ENCODE measurements at places on chromosomes 11 and 22. TPM values are rescaled to one million over a fixed set of nuclear protein-coding genes. Genes with fewer than 3 reads are reported as not detected.

The CRYBB2 gene
- not detected for total RNA-seq

DNA sequence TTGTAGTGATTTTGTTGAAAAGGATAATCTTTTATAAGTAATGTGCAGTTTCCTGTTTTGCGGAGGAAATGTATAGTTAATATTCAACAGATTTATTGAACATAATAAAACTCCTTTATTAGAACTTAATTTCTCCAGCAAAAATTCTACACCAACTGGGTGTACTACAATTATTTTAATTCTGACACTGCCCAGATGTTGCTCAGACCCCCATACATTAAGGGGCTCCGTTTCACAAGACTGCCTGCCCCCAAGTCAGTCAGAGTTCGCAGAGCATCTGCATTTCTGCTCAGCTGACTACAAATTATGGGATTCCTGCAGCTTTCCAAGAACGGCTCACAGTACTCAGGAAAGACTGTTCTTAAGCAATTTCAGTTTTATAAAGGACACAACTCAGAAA is 6.2 kb downstream of the CEP57 start:
- H3K4me3 ChIP-seq, result no peak overlapping the region
- no peaks in the 10 kb centered on the region for H3K27me3 ChIP-seq
- DNase-seq, result no peak
- H3K27ac ChIP-seq, result no peak overlapping the region

- H3K4me3 ChIP-seq, result peak within 1 kb of the TSS; percentile 52
- H3K27ac ChIP-seq, result no peak within 1 kb of the TSS
- no peaks in the 10 kb centered on the region for H3K36me3 ChIP-seq
- H3K27me3 ChIP-seq, result peaks cover 46% of the 10 kb centered on the region
- peaks cover 5% of the 10 kb centered on the region for H3K4me1 ChIP-seq
Observed at GRCh38 chr22:35540595-35541253, at the start of gene RASD2. RASD2 (plus strand) TSS chr22:35540831; CDS start chr22:35546810, 5,979 bp downstream.

The MIOX gene
- total RNA-seq, result 0.60 TPM

DNA sequence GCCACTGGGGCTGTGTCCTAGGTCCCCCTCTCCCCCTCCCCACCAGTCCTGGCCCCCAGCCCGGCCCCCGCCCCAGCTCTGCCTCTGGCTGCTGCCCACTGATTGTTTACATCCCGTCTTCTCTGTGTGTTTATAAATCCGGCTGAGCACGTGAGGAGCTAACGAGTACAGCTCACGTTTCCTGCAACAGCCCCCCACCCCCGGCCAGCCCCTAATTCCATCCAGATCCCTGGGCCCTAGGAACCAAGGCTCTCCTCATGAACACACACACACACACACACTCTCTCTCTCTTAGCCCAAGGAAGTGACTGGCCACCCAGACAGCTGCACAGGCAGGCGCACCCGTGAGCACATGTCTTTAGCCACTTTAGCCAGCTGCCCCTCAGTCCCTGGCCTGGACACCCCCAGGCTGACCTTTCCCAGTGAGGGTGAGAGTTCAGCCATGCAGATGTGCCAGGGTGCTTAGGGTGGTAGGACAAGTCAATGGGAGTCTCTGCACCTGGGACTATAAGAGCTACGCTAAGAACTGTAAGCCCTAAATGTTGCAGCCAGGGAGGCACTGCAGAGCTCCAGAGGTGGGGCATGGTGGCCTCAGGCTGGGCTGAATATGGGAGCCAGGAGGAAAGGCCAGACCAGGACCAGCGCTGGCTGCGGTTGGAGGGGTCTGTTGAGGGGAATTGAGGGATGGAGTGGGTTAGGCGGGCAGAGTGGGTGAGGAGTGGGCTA is 2.9 kb downstream of the CLCF1 start:
- H3K4me1 ChIP-seq, result peaks cover 52% of the 10 kb centered on the region
- H3K36me3 ChIP-seq, result no peaks in the 10 kb centered on the region
- peaks cover 66% of the 10 kb centered on the region for H3K27me3 ChIP-seq
- no peak overlapping the region for H3K27ac ChIP-seq
- no peak for DNase-seq
- H3K4me3 ChIP-seq, result no peak overlapping the region

The BET1L gene
- 39.3 TPM for total RNA-seq

DNA sequence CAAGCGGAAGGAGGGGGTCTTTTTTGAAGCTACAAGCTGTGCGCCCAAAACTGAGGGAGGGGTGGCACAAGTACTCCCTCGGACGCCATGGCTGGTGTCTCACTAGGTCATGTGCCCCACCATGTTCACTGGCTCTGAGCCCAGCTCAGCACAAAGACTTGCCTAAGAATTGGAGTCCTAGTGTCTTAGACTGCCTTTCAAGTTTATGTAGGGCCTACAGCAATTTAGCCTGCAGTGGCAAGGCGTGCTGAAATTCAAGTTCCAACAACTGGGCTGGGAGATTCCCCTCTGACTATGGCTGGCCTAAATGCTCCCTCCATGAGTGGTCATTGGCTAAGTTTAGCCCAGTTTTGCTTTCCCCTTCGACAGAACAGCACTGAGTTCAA is 27.3 kb downstream of the FCHSD2 start:
- peaks cover 42% of the 10 kb centered on the region for H3K36me3 ChIP-seq
- H3K27ac ChIP-seq, result no peak overlapping the region
- no peaks in the 10 kb centered on the region for H3K27me3 ChIP-seq
- no peak overlapping the region for H3K4me3 ChIP-seq
- DNase-seq, result no peak
- no peaks in the 10 kb centered on the region for H3K4me1 ChIP-seq

DNA sequence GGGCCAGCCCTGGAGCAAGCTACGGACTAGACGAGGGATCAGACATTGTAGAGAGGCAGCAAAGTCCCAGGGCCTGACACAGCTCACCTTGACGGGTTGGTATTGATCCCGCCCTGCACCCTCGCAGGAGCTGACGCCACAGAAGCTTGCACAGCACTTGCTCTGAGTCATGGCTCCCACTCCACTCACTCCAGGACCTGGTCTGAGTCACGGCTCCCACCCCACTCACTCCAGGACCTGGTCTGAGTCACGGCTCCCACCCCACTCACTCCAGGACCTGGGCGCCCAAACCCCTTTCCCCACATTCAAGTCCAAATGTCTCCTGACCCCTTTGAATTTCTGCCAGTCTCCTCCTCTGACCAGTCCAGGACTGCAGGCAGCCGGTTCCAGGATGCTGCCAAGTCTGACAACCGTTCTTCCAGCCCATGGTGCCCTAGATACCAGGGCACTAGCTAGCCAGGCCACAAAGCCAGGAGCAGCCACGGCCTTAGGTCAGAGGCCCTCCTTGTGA is 6.0 kb upstream of the PNPLA5 start:
- no peak for DNase-seq
- no peaks in the 10 kb centered on the region for H3K4me1 ChIP-seq
- H3K27ac ChIP-seq, result no peak overlapping the region
- H3K36me3 ChIP-seq, result no peaks in the 10 kb centered on the region
- no peak overlapping the region for H3K4me3 ChIP-seq

The TCN2 gene
- total RNA-seq, result 1.9 TPM

DNA sequence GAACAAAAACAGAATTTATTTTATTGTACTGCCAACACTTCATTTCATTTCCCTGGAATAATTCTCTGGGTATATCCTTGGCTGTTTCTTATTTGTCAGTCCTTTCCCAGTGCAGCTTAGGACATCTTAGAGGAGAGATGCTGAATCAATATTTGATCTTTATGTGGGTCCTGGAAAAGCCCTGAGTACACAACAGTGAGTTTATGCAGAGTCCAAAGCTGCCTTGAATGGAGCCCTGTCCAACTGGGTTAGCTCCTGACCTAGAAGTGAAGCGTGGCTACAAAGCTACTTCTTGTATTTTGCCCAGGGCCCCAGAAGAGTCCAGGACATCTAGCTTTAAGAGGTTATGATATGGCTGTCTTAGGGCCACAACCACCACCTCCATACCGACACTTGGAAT is 378.0 kb upstream of the FAT3 start:
- no peak for DNase-seq
- H3K4me1 ChIP-seq, result no peaks in the 10 kb centered on the region
- H3K36me3 ChIP-seq, result no peaks in the 10 kb centered on the region
- no peaks in the 10 kb centered on the region for H3K27me3 ChIP-seq
- H3K4me3 ChIP-seq, result no peak overlapping the region

DNA sequence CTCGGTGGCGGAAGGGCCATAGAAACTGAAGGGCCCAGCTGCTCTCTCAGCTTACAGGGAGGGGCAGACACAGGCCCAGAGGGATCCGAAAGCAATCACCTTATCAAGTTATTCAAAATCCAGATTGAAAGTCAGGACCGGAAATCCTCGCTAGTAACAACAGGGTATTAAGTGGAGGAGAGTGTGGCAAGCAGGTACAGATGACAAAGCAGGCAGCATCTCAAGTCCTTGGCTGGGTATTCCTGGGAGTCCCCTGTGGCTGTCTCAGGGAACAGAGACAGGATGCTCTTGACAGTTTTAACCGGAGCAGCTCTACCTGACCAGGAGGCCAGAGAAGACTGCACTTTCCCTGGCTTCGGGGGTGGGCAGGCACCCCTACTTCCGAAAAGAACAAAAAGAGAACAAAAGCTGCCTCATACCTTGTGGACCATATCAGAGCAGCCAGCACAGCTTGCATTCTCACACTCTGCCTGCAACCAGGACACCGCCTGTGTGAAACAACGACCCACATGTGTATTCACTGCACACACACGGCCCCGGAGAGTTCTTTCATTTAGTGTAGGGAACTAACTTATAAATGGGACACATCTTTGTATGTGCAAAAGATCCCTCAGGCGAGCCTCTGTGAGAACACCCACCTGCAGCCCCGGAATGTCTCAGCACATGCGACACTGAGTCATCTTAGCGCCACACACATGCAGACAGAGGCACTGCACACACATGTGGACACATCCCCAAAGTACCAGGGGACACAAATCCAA is 78.3 kb downstream of the MICAL3 start:
- H3K27me3 ChIP-seq, result no peaks in the 10 kb centered on the region
- H3K27ac ChIP-seq, result no peak overlapping the region
- no peaks in the 10 kb centered on the region for H3K4me1 ChIP-seq
- no peak for DNase-seq
- no peaks in the 10 kb centered on the region for H3K36me3 ChIP-seq

DNA sequence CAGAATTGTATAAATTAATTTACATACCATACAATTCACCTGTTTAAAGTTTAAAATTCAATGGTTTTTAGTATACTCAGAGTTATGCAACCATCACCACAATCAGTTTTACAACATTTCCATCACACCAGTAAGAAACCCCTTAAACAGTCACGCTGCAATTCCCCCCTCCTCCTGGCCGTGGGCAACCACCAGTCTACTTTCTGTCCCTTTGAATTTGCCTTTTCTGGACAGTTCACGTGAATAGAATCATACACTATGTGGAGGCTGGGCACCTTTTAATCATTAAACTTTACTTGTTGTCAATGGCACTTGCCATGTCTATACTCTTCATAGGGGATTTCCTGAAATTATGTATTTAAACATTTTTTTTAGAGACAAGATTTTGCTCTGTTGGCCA is 20.1 kb upstream of the SWAP70 start:
- H3K27ac ChIP-seq, result no peak overlapping the region
- no peaks in the 10 kb centered on the region for H3K36me3 ChIP-seq
- DNase-seq, result no peak

- no peak overlapping the region for H3K27ac ChIP-seq
- no peaks in the 10 kb centered on the region for H3K4me1 ChIP-seq
- no peak for DNase-seq
- H3K36me3 ChIP-seq, result no peaks in the 10 kb centered on the region
- H3K4me3 ChIP-seq, result no peak overlapping the region
Observed at GRCh38 chr11:23353611-23354010, 493.3 kb upstream of the CCDC179 start.

The MISFA gene
- 1.3 TPM for total RNA-seq

DNA sequence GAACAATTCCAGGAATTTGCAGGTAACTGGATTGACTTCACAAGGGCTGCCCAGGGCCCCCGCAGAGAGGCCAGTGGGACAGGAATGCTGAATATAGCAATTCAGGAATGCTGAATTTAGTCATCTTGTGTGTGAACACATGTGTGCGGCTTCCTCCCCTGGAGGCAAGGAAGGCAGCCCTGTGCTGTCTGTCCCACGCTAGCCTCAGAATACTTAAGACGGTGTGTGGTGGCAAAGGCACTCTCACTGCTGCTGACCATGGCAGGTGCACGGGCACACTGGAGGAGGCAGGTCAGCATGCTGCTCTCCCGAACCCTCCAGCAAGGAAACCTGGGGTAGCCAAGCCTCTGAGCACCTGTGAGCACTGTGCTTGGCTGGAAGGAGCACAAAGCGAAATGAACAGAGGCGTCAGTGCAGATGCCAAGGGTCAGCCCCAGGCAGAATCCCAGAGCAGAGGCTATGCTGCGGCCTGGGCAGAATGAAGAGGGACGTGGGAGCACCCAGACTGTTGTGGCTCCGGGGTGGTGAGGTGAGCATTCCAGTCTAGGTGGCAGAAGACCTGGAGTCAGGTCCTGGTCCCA is 2.7 kb downstream of the GNAZ start:
- H3K27me3 ChIP-seq, result peaks cover 37% of the 10 kb centered on the region
- no peak for DNase-seq
- H3K4me1 ChIP-seq, result peaks cover 7% of the 10 kb centered on the region

The OR4D5 gene
- not detected for total RNA-seq

The MRGPRE gene
- total RNA-seq, result not detected

GRCh38 chr22:27175021-27175838 is 517.8 kb downstream of the MIAT start:
- H3K27ac ChIP-seq, result no peak overlapping the region
- no peak for DNase-seq
- H3K27me3 ChIP-seq, result peaks cover 13% of the 10 kb centered on the region

The PNPLA5 gene
- not detected for total RNA-seq

DNA sequence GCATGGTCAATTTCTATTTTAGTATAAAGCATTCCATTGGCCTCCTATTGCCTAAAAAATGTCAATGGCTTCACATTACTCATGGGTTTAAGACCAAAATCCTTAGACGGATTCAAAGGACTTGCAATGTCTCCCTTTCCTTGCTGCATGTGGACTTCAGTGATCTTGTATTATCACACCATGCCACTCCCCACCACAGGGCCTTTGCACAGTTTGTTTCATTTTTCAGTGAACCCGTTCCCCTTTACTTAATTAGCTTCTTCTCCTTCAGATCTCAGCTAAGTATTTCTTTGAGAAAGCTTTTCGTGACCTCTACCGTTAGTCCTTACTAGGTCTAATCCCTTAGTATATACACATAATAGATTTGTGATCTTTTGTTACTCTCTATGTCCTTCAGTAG is 269.7 kb downstream of the FAM76B start:
- DNase-seq, result no peak
- H3K4me3 ChIP-seq, result no peak overlapping the region
- no peak overlapping the region for H3K27ac ChIP-seq
- H3K27me3 ChIP-seq, result no peaks in the 10 kb centered on the region

GRCh38 chr11:67400942-67401494 is 640 bp downstream of the PPP1CA start:
- H3K36me3 ChIP-seq, result peaks cover 63% of the 10 kb centered on the region
- H3K27ac ChIP-seq, result peak overlapping the region; percentile 77
- peak overlapping the region; percentile 87 for H3K4me3 ChIP-seq
- DNase-seq, result no peak
- no peaks in the 10 kb centered on the region for H3K27me3 ChIP-seq
- H3K4me1 ChIP-seq, result peaks cover 68% of the 10 kb centered on the region

The AQP11 gene
- total RNA-seq, result 0.78 TPM

- no peak overlapping the region for H3K27ac ChIP-seq
- no peak overlapping the region for H3K4me3 ChIP-seq
- peaks cover 14% of the 10 kb centered on the region for H3K4me1 ChIP-seq
- H3K36me3 ChIP-seq, result peaks cover 2% of the 10 kb centered on the region
- no peak for DNase-seq
Observed at GRCh38 chr11:102112509-102112821, 2.2 kb downstream of the YAP1 start.

Data from activated CD4-positive, alpha-beta memory T cell treated with anti-CD3 and anti-CD28 coated beads, Interleukin-2, amount 10 ng/mL, durations not matched to agents 7 days and 5 days (primary cell).